ENCODE measurements at places on chromosomes 5 and 9. TPM values are rescaled to one million over a fixed set of nuclear protein-coding genes. Genes with fewer than 3 reads are reported as not detected.

CDH12 gene
- not detected for total RNA-seq

PRSS3 gene
- total RNA-seq, result 14.8 TPM

ZCCHC9 gene
- total RNA-seq, result 23.8 TPM

LAMC3 gene
- 0.33 TPM for total RNA-seq

CEMIP2 gene
- 106 TPM for total RNA-seq

PCDHB13 gene
- 0.59 TPM for total RNA-seq

MTX3 gene
- 17.5 TPM for total RNA-seq

COL5A1 gene
- total RNA-seq, result 659 TPM

RNF183 gene
- not detected for total RNA-seq

ZNF454 gene
- total RNA-seq, result 1.9 TPM

FCN2 gene
- not detected for total RNA-seq
